ENCODE measurements at places on chromosomes 2 and 18.

GRCh38 chr2:102013206-102014040 is 21.7 kb downstream of the IL1R2 start:
- DNase-seq = no peak

- no peak for DNase-seq
Observed at GRCh38 chr2:41420219-41420618, 627.6 kb upstream of the PKDCC start.

- DNase-seq = peak; percentile 17
Observed at GRCh38 chr2:46000660-46001059, 296.5 kb upstream of the EPAS1 start.

GRCh38 chr2:239855863-239856587 is 169.1 kb downstream of the NDUFA10 start:
- no peak for DNase-seq

DNA sequence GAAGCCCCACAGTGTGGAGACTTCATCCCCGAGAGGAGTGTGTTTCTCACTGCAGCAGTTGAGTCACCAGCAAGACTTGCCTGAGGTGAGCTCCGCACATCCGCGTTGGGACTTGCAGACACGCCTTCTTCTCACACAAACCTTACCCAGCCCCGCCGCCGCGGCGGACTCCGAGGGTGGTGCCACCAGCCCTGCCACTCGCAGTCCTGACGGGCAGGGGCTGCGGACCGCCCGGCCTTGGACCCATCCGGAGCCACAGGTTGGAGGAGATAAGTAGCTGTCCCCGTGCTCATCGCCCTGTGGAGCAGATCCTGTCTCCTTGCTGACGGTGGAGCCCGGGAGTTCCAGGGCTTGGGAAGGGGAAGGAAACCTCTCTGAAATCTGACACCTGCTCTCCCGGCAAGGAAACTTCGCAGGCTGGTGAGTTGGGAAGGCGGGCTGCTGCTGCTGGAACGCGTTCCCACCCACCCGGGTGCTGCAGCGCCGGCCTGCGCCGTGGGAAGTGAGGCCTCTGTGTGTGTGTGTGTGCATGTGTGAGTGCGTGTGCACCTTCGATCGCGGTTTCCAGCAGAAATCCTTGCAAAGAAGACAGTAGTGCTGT is at the start of gene RAB27B:
TSS of gene RAB27B (plus strand) at position 197 of the 601 bp plus-strand sequence. CDS start 49,109 bp downstream, outside the sequence.
- peak; percentile 53 for DNase-seq

GRCh38 chr2:9258953-9259399 is 52.4 kb downstream of the ASAP2 start:
- no peak for DNase-seq

DNA sequence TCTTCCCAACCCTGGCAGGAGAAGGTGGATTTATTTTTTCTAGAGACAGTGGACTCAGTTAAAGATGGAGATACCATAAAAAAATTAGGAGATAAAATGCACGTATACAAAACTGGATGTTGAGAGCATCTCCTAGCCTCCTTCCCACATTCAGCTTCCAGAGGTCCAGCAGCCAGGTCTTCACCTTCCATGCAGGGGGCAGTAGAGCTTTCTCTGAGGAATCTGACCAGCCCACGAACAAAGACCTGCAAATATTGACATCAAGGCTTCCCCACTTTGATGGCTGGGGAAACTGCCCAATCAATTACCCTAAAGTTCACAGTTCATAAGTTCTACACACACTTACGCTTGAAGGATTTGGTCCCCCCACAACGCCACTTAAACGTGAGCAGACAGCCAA is 24.5 kb downstream of the AQP4 start:
- no peak for DNase-seq
